ENCODE measurements at places on chromosomes 4 and X.

- no peak for DNase-seq
These were observed 190.6 kb downstream of the CCSER1 start for GRCh38 chr4:90317785-90318184.

DNA sequence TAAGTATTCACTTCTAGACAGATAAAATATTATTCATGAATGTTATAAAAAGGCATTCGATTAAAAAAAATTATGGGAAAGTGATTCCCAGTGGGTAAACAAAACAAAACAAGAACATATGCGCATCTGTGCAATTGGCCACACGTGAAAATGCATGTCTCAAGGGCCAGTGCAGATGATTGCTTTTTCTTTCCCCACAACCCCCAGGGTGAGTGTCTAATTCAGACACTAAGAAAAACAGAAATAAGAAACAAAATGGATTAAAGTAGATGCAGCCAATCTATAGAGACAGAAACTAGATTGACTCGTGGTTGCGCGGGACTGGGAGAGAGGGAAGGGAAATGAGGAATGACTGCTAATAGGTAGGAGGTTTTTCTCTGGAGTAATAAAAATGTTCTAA lies 49.5 kb downstream of the GPM6A start:
- DNase-seq = no peak

DNA sequence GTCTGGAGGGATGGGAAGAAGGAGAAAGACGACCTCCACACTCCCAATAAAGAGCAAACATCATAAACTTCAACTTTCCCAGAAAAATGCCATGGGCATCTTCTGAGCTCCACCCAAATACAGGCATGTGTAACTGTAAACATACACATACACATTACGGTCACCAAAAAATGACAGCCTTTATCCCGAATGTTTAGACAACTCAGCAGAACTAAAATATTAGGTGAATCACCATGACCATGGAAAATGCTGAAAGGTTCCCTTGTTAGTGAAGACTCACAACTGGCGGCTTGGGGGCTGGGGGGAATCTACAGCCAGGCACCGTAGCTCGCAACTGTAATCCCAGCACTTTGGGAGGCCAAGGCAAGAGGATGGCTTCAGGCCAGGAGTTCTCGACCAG lies 33.0 kb downstream of the PRKX start:
- DNase-seq = no peak

- peak; percentile 61 for DNase-seq
These were observed at the start of gene ING2 for GRCh38 chr4:183504930-183505610. ING2 (plus strand) TSS chr4:183505058; CDS start chr4:183505196, 138 bp downstream.

DNA sequence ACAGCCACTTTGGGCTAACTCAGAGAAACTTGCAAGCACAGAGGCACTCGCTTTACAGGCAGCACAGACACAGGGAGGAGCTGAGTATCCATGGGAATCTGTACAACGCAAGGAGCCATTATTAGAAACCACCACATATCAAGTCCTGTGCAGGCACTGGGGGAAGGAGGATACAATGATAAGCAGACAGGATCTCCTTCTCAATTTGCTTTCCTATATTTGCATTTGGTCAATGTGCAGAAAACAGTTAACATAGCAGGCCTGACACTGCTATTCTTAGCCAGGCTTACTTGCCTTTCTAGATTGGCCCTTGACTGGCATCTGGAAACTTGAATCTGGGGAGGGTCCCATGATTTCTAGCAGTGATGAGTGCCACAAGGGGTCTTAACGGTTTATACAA lies 65.8 kb downstream of the TEC start:
- DNase-seq = no peak

GRCh38 chr4:152062936-152063620 lies 302.3 kb upstream of the GATB start:
- no peak for DNase-seq

DNA sequence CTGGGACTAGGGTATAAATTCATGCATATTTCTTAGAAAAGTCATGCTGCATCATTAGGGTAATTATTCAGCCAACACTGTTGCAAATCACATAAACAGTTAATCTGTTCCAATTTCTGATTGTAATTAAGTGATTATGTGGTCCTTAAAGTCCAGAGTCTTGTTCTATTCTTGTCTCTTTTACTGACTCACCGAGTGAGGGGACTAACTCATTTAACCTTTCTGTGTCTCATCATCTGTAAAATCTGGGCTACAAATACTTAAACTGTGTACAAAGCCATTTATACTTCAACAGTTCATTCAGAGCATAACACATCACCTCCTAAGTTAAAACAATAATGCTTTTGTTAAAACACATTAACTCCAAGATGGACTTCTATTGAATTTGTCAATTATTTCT lies 65.4 kb upstream of the KLHL13 start:
- no peak for DNase-seq

DNA sequence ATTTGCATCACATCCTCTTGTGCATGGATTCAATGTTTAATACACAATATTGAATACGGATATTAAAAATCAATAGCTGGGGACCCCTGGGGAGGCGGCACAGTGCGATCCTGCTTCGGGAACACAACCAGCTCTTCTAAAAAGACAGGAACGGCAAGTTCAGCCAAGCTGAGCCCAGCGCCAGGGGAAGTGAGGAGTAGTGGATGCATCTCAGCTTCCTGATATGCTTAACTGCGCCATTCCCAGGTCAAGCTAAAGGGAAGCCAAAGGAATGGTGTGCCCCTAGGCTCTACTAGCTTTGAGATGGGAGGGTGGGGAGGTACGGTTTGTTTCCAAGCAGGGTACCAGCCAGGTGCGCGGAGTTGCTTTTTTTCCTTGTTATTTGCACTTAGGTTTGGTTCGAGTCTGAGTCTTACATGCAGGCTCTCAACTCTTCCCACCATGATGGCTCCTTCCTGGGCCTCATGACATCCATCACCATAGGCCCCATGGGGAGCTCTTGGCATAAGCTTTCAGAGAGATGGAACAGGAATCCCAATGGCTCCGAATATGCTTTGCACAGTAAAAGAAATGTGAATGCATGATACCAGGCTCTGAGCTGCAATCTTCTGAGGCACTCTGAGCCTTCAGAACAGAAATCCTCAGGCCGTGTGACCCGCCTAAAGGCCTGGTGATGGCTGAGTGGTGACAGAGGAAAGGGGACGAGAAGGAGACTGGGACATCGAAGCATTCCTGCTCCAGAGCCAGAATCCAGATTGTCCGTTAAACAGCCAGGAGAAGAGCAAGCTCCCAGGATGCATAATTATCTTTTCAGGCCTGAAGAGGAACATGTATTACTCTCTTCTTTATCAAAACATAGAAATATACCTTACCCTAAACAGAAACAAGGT lies 51.8 kb upstream of the BCOR start:
- DNase-seq = no peak

DNA sequence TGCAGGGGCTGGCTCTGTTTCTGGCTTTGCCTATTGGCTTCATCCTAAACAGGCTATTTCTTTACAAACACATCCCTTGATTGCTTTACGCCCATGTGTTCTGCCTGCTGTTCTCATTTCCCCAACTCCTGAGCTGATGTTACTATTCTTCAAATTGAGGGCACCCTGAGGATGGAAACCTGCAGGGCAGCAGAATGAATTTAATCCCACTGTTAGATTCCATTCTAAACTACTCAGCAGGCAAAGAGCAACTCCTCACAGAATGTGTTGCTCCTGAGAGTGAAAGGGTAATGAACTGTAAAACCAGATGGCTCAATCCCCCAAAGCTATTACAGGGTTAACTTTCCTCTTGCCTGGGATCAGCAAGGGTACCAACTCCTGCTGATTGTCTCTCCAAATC lies 75.7 kb downstream of the ANKRD50 start:
- DNase-seq = no peak

DNA sequence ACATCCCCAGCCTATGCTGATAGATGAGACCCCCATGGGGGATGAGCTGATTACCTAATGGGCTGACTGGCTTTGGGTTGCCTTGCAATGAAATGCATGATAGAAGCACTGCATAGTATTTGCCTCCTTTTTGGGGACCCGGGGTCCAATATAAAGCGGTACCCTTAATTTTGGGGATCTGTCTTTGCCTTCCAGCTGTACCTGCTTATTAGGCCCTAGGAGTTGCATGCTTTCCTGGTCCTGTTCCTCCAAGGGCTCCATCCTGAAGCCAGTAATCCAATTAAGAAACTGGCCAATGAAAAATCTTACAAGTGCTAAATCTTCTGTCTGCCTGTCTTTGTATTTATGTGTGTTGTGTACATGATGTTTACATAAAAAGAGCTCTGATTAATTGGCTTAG lies 791.6 kb downstream of the TRIML1 start:
- no peak for DNase-seq

- DNase-seq = peak; percentile 15
These were observed 130.1 kb upstream of the TECRL start for GRCh38 chr4:64539234-64539849.

DNA sequence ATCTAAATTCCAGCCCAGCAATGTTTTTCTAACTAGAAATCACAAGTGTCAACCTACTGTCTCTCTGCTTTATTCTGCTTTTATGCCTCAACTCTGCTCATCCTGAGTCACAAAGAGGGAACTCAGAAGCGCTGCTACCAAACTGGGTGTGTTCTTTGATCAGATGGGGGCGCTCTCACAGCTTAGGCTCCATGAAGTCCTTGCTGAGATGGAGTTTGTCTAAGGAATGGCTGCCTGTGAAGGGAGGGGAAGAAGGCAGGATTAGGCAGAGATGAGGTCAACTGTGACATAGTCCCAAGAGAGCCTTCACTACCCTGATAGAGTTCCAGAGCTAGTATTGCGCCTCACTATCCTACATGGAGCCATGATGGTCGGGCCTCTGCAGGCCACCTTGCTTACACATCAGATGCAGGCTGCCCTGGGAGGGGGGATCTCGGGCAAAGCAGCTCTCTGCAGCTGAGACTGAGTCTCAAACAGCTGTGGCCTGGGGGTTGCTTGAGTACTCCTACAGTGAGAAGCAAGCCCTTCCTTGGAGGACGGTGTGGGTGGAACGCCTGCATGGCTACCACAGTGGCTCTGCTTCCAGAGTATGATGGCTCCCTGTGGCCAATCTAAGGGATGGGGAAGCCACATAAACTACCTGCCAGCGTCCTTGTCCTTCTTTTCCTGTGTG lies 219.9 kb downstream of the CCNG2 start:
- no peak for DNase-seq

DNA sequence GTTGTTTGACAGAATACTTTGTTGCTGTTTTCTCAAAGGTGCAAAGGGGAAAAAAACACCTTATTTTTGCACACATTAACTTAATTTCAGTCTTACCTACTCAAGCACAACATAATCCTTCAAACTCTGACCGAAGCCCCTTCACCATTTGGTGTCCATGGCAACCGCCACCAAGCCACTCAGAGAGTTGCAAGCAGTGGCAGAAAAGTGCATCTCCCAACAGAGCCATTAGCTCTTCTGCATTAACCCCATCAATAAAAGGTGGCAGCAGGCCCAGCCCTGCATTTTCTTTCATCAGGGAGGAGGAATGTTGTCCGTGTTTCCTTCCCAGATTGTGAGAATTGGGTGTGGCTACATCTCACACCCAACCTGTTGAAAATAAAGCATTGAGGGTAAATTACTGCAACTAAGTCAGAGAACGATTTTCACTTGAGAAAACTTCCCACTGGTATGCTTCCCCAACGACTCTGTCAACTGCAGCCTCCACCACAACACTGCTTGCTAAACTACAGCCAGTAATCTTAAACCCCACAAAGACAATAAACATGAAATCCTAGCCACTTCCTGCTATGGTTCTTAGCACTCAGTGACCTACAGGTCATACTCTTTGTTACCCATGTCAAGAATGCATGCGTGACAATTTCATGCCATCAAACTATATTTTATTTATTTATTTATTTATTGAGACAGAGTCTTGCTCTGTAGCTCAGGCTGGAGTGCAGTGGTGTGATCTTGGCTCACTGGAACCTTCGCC lies 154.0 kb downstream of the GRIA3 start:
- DNase-seq = no peak

DNA sequence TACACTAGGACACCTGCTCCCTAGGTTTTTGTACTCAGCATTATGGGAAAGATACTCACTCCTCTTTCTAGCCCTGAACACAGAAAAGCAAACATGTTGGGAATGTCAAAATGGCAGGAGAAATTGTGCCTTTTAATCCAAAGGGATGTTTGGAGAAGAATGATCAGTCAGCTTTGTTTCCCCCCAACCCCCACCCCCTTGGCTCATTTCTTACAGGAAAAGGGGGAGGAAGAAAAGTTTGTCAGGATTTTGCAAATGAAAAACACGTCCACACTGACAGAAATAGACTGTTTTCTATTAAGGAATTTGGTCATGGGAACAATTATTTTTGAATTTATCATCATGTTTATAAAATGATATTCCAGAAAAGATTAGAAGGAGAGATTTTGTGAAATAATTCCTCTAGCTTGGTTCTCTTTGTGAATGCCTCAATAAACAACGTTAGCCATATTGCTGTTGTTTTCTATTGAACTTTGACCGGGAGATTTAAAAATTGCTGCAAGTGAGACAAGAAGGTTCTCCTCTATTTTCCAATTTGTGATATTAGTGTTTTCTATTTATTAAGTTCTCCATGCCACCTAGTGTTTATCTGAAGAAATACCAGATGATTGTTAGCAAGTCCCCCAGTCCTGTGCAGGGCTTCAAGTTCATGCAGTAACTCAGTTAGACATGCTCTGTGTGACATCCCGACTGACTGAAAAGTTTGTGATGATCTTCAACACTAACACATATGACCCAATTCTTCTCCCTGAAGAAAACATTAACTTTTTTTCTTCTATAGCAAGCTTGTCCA lies 31.3 kb upstream of the TFDP3 start:
- no peak for DNase-seq

DNA sequence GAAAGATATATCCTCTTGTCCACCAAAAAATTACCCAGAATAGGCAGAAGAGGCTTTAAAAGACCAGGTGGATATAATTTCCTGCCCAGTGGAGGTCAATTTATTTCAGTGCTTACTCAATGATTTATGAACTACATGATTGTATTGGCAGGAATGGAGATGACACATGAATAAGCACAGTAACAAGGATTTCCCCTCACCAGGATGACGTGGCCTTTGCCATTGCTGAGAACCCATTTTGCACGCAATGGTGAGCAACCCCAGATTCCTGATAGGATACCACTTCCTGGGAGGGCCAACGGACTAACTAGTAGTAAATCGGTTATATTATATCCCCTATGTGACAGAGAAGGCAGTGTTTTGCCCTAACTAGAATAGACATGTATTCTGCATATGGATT lies 11.6 kb upstream of the TTC29 start:
- no peak for DNase-seq

- no peak for DNase-seq
These were observed 13.9 kb upstream of the PRDM8 start for GRCh38 chr4:80183250-80184052.

DNA sequence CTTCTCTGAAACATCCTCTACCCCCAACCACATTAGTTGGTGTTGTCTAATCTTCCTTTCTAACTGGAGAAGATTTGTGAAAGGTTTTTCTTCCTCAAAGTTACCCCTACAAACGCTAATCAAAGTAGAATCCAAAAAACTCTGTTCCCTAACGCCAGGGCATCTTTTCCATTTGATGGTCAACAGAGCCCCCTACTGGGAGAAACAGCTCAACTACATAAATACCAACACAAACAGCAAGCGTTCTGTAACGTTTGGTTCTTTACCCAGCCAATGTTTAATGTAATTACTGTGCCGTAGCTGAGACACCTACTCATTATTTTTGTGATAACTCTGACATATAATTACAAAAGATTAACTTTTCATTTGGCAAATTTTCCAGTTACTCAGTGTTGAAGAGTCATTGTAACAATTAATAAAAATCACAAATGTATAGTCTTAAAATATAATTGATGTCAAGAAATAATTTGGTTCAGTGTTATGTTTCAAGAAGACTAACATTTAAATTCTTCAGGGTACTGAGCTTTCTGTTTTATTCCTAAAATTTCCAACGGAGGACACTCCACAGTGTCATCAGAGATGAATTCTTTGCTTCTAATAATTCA lies 94.9 kb upstream of the TBC1D9 start:
- peak; percentile 11 for DNase-seq

- no peak for DNase-seq
These were observed 169.6 kb downstream of the GASK1B start for GRCh38 chr4:158003212-158003611.
